ENCODE measurements at places on chromosomes 13 and 19.

- no peak for ATAC-seq
Observed at GRCh38 chr19:5953680-5954213, 24.2 kb downstream of the RANBP3 start.

DNA sequence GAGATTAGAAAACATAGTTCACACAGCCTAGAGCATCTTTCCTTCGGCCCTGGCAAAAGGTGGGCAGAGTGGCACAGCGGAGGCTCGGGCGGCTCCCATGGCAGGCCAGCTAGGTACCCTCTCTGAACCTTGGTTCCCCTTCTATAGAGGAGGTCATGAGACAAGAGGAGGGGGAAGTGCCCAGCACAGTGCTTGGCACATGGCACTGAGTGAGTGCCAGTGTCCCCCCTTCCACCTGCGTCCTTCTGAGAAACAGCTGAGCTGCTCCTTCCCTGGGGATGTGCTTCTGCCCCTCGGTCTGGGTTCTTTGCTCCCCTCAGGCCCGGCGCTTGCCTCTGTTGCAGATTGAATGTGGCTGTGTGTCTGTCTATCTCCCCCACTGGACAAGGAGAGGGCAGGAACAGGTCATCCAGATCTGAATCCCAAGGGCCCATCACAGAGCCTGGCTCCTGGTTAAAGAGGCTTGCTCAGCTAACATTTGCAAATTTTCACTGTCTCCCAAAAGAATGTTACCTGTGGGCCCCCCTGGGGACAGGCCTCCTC is 165.6 kb downstream of the USP12 start:
- ATAC-seq: peak; percentile 33

DNA sequence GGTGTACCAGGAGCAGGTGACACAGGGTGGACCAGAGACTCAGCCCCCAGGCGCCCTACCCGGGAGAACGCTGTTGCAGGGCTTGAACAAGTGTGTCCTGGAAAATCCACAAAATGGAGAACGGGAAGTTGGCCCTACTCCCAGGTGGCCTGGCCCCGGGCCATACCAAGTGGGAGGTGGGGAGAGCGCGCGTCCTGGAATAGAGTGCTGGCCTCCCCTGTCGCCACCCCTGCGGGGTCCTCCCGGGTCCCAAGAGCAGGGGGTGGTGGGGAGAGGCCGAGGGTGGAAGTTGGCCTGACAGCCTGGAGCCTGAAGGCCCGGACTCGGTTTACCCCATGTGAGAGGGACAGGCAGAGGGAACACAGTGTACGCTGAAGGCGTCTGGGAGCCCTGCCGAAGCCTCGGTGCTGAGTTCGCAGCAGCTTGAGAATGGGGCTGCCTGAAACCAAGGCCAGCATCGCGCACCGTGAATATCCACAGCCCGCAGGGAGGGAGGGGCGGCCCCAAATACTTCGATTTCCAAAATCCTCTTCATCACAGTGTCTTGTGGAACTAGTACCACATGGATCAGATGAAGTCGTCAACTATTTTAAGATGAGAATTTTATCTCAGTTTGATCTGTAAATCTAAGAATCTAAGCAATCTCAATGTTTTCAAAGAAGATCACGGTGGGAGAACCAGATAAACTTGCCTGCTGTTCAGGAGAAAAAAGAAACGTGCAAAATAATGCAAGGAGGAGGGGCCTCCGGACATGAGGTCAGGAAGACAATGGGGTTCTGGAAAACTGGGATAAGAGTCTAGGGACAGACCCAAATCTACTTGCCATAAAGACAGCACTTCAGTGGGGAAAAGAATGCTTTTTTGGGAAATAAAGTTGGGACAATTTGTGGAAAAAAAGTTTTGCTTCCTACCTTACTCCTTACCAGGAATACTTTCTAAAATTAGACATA is 10.4 kb upstream of the KLF16 start:
- no peak for ATAC-seq

DNA sequence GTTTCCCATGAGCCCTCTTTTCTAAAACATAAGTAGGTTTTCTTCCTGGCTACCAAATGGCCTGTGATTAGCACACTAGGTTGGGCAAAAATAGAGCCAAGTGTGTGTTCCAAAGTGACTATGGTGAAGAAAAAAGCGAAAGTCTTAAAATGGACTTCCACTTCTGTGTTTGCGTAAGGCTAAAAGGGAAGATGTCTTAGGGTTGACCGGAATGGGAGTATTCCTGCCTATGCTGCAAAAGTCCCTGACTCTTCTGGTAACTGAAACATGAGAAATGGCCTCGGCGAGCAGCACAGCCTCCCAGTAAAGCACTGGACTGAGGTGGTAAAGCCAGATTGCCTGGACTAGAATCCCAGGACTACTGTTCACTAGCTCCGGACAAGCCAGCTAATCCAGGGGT is 2.4 kb upstream of the FPR1 start:
- ATAC-seq: no peak

DNA sequence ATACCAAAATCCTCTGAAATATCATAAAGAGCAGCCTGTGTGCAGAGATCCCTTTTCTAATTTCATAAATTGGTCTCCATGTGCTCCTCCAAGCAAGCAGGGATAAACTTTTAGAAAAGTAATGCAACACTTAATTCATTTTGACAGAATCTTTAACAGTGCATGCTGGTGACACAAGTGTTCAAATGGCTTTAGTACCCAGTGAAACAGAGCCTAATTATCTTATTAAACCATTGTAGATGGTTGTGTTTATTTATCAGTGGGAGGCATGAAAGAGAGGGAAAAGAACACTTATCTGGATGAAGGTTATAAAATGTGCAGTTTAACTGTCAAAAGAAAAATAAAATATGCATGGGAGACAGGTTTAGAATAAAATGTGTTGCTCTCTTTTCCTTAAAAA is 945.0 kb upstream of the PCDH20 start:
- no peak for ATAC-seq

- ATAC-seq: no peak
Observed at GRCh38 chr13:46152627-46153328, 29.2 kb downstream of the LCP1 start.

GRCh38 chr13:87661471-87661870 is 9.7 kb upstream of the SLITRK5 start:
- peak; percentile 42 for ATAC-seq

DNA sequence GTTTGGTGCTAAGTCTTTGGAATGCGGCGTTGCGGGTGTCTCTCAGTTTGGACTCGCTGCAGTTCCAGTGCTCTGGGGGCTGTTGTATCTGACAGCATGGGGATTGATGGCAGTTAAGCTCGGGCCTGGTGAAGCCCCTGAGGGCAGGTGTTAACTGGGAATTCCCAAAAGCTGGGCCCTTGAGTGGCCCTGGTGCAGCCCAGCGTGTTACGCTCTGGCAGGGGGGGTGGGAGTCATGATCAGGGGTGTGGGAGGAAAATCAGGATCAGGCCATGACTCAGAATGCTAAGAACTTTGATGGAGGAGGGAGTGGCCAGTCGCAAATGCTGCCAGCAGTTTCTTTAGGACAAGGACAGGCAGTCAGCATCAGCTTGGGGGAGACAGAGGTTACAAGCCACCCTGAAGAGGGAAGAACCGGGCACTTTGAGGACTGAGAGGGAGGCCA is 19.6 kb downstream of the AP2A1 start:
- ATAC-seq: no peak

- ATAC-seq: no peak
Observed at GRCh38 chr19:1918975-1919374, 13.8 kb downstream of the ADAT3 start.

- ATAC-seq: peak; percentile 39
Observed at GRCh38 chr13:107216046-107216755, 648.3 kb upstream of the ARGLU1 start.

- no peak for ATAC-seq
Observed at GRCh38 chr19:447816-448560, 12.8 kb downstream of the SHC2 start.

GRCh38 chr19:16376649-16377048 is 52.0 kb downstream of the KLF2 start:
- ATAC-seq: peak; percentile 87

GRCh38 chr19:51651216-51651846 is 4.7 kb upstream of the SIGLEC14 start:
- no peak for ATAC-seq

- ATAC-seq: peak; percentile 79
Observed at GRCh38 chr19:35557539-35558399, 5.7 kb downstream of the ATP4A start.

DNA sequence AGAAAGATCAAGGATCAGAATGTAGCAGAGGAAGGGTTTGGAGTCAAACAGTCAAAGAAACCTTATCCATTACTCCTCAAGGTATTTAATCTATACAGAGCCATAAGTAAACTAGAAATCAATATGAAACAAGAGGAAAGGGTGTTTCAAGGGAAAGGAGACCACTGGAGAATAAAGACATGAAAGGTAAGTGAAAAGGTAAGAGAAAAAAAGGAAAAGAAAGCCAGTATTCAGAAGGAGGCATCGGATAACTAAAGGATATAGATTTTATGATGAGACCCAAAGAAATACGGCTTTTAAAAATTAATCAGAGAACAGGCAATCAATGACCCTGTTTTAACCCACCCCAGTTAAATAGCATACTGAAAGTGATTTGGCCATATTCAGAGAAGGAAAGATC is 438.7 kb upstream of the MIR17HG start:
- no peak for ATAC-seq

DNA sequence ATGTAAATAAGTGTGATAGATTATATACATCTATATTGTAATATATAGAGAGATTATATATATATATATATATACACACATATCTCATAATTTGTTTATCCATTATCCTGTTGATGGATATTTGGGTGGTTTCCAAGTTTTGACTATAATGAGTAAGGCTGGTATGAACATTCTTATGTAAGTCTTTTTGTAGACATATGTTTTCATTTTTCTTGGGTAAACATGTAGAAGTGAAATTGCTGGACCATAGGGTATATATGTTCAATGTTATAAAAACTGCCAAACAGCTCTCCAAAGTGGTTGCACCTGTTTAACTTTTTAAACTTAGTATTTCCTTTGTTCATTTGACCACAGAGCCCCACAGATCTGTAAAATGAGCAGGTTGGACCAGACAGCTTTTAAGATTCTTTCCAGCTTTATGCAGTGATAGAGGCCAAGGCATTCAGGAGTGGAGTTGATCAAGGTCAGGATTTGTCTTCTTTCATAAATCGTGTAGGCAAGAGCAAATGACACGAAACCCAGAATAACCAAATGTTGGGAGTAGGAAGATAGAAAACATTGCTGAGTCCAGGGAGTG is 21.7 kb upstream of the KATNAL1 start:
- ATAC-seq: peak; percentile 65

GRCh38 chr13:93689333-93689732 is 462.7 kb downstream of the GPC6 start:
- no peak for ATAC-seq

DNA sequence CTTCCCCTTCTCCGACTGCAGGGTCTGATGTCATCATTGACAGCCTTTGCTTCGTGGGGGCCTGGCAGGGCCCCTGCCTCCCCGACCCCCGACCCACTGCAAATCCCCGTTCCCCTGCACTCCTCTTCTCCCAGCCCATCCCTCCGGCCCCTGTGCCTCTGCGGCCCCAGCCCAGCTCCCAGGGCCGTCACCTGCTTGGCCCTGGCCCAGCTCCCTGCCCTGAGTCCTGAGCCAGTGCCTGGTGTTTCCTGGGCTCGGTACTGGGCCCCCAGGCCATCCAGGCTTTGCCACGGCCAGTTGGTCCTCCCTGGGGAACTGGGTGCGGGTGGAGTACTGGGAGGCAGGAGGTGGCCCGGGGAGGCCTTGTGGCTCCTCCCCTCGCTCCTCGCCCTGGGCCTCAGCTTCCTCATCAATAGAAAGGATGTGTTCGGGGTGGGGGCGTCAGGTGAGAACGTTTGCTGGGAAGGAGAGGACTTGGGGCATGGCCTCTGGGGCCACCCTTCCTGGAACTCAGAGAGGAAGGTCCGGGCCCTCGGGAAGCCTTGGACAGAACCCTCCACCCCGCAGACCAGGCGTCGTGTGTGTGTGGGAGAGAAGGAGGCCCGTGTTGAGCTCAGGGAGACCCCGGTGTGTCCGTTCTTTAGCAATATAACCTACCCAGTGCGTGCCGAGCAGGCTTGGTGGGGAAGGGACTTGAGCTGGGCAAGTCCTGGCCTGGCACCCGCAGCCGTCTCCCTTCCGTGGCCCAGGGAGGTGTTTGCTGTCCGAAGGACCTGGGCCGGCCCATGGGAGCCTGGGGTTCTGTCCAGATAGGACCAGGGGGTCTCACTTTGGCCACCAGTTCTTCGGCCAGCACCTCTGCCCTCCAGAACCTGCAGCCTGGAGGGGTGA is 15.9 kb upstream of the CELF5 start:
- no peak for ATAC-seq

DNA sequence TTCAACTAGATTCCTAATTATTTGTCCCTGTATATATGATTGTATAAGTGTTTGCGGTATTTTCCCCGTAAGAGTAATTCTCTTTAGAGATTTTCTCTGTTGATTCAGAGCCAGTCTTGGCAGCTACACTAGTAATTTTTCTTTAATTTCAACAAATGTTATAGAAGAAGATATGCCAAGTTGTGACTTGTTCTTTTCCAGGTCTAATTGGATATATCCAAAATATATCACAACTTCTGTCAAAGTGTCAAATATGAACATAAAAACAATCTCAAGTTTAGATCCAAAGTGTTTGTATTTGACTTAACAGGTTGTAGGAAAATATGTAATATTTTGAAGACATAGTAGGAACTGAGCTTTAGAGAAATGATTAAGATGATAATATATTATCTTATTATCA is 733.9 kb upstream of the SLITRK5 start:
- ATAC-seq: no peak

- ATAC-seq: no peak
Observed at GRCh38 chr13:62434081-62434480, 1018.4 kb upstream of the PCDH20 start.

- ATAC-seq: no peak
Observed at GRCh38 chr13:34128661-34129060, 310.7 kb downstream of the RFC3 start.

DNA sequence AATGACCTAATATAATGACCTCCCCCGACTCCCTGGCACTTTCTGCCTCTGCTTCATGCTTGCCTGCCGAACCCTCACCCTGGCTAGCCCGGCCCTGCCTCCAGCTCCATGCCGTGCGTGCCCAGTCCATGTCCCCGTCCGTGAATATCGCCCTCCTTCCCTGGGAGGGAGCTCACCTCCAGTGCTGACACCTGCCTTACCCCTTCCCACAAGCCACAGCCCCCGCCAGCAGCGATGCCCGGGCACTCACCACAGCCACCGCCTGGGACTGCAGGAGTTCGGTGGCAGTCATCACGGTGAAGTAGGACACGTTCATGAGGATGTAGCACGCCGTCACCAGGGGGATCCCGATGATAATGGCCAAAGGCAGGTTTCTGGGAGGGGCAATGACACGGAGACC is 10.0 kb downstream of the SLC7A9 start:
- ATAC-seq: no peak

Data from SK-N-SH treated with all-trans-retinoic acid at 6 μM for 48 hours (cell line).